Spinal cord (tissue), 10 donors: ENCODE measurements at places on chromosomes 4 and X. TPM values are rescaled to one million over a fixed set of nuclear protein-coding genes. Genes with fewer than 3 reads are reported as not detected.

Gene SASH3
- total RNA-seq: 4.8 TPM

Gene GYPA
- total RNA-seq: 27.3 TPM

Gene RAB40AL
- total RNA-seq: 0.59 TPM

Gene ARL9
- total RNA-seq: 1.2 TPM

Gene NAA11
- not detected for total RNA-seq

Gene FMR1NB
- total RNA-seq: not detected

Gene CFAP97
- 48.0 TPM for total RNA-seq

Gene TRAM1L1
- 22.8 TPM for total RNA-seq

Gene ADGRG4
- total RNA-seq: under 0.01 TPM

Gene STK26
- total RNA-seq: 8.2 TPM

Gene ALG13
- 69.4 TPM for total RNA-seq

Gene HHIP
- 36.1 TPM for total RNA-seq

Gene ENOPH1
- total RNA-seq: 75.4 TPM

Gene BBS12
- 9.8 TPM for total RNA-seq

Gene REELD1
- total RNA-seq: 0.30 TPM

Gene SPIN4
- total RNA-seq: 9.9 TPM

Gene STEEP1
- 39.8 TPM for total RNA-seq

Gene ADH6
- total RNA-seq: 0.11 TPM

Gene CSAG2
- total RNA-seq: not detected

Gene CDX4
- not detected for total RNA-seq

Gene GLRA2
- 14.4 TPM for total RNA-seq

Gene AKAP14
- total RNA-seq: 16.3 TPM

Gene PHEX
- 1.2 TPM for total RNA-seq

Gene NPY1R
- total RNA-seq: 12.2 TPM

Gene PARM1
- 15.3 TPM for total RNA-seq

Gene DGAT2L6
- total RNA-seq: not detected

Gene NDST4
- 23.1 TPM for total RNA-seq

Gene MAGEB1
- total RNA-seq: not detected

Gene APEX2
- total RNA-seq: 4.4 TPM

Gene CHIC2
- 39.5 TPM for total RNA-seq

Gene KLKB1
- total RNA-seq: 6.1 TPM

Gene ITIH6
- 0.10 TPM for total RNA-seq

Gene TKTL2
- 0.59 TPM for total RNA-seq

Gene PCSK1N
- total RNA-seq: 91.4 TPM

Gene SSX4B
- total RNA-seq: not detected

Gene HPSE
- total RNA-seq: 2.5 TPM

Gene CYTL1
- 4.2 TPM for total RNA-seq

Gene MAGEC1
- not detected for total RNA-seq

Gene PAGE1
- total RNA-seq: not detected

Gene POLN
- total RNA-seq: 8.9 TPM

Gene PGAM4
- 1.3 TPM for total RNA-seq

Gene AFF2
- total RNA-seq: 49.8 TPM

Gene KLHL13
- 61.4 TPM for total RNA-seq

Gene ADAMTS3
- total RNA-seq: 16.9 TPM

Gene SERTM2
- total RNA-seq: 5.1 TPM

Gene GPR119
- not detected for total RNA-seq

Gene PABPC5
- 9.1 TPM for total RNA-seq

Gene RHOXF2B
- not detected for total RNA-seq
